ENCODE measurements at places on chromosomes 4 and X.

GRCh38 chr4:74499986-74500781, 55.2 kb downstream of the AREG start:
- no peak for DNase-seq

GRCh38 chr4:55008166-55009056, 117.0 kb downstream of the KDR start:
- DNase-seq = no peak

GRCh38 chrX:40439625-40440532, 140.9 kb upstream of the ATP6AP2 start:
- DNase-seq = no peak

DNA sequence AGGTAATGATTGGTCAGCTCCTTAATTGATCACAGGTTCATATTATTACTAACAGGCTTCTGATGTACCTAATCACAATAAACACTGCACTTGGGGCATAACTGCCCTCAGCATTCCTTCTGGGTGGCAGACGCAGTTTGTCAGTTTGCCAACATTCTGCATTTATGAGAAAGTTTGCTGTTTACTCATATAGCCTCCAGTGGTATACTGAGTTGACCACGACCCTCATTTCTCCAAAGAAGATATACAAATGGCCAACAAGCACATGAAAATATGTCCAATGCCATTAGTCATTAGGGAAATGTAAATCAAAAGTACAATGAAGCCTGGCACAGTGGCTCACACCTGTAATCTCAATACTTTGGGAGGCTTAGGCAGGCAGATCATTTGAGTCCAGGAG, 26.3 kb downstream of the EFHC2 start:
- DNase-seq = no peak

DNA sequence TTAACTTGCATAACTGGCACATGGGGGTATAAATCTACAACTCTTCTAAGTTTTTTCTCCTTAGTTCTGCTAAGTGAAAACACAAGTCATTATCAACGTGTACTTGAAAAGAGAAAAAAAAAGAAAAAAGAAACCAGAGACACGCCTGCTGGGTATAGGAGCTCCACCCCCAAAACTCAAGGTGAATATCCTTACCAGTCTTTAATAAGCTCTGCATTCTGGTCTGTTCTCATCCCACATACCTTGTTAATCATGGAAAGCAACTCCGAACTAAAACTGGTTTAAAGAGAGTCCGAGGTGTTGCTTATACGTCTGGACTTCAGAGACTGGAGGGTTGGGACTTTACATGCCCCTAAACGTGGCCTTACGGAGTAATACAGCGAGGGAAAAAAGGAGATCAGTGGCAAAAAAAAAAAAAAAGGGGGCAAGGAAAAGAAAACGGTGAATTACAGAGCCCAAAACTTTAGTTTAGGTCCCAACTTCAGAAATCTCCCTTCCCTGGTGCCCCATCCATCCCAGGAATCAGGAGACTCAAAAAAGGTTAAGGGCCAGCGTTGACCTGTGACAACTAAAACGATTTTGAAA, 1.0 kb downstream of the PGRMC2 start:
- no peak for DNase-seq

DNA sequence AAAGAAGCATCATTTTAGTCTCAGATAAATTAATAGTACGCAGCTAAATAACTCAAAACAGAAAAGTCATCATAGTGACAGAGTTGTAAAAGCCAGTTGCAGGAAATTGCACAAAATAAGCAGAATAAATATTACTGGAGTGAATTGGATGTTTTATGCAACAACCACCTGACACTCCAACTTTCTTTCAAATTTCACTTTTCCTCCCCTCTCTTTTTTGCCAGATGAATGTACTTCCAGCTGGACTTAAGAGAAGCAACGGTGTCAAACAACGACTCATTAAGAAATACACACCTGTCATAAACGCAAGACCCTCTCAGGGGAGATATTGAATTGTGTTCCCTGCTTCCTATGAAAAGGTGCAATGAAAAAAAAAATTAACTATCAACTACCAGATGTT, 120.2 kb upstream of the HCCS start:
- no peak for DNase-seq

DNA sequence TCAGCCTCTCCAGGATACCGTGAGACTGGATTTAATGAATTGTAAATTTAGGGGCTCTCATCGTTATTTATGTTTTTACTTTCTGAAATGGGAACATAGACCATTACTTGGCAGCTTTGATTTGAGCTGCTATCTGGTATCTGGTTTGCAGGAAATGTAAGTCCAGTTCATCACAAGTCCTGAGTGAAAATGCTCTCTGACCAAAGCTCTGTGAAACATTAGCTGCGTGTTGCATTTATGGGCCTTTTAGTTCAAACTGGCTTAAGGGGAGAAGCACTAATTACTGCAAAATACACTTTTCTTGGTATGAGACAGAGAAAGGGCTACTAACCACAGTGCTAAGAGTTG, 420 bp downstream of the CC2D2A start:
- DNase-seq = no peak
